Activated T-helper 1 cell treated with anti-CD3 and anti-CD28 coated beads, Interleukin-2, amount 50 U/mL, for 16 hours (primary cell): ENCODE measurements at places on chromosomes 2 and 18.

DNA sequence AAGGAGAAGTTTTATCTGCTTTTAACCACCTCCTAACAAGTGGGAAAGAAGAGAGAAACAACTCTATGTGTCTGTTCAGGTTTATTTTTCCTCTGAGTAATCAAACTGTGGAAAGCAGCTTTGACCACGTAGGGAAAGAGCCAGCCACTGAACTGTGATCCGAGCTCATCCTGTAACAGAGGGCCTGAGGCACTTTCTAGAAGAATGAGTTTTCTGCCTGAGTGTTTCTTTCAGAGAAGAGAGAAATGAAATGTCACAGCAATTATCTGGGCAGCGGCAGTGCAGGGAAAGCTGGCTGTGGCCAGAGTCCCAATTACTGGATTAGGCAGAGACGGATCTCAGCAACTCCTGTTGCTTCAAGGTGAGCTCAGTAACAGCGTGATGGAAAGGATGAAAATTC lies 151.9 kb downstream of the CD226 start:
- no peak for DNase-seq

GRCh38 chr2:141513853-141514252 lies 617.0 kb downstream of the LRP1B start:
- no peak for DNase-seq

DNA sequence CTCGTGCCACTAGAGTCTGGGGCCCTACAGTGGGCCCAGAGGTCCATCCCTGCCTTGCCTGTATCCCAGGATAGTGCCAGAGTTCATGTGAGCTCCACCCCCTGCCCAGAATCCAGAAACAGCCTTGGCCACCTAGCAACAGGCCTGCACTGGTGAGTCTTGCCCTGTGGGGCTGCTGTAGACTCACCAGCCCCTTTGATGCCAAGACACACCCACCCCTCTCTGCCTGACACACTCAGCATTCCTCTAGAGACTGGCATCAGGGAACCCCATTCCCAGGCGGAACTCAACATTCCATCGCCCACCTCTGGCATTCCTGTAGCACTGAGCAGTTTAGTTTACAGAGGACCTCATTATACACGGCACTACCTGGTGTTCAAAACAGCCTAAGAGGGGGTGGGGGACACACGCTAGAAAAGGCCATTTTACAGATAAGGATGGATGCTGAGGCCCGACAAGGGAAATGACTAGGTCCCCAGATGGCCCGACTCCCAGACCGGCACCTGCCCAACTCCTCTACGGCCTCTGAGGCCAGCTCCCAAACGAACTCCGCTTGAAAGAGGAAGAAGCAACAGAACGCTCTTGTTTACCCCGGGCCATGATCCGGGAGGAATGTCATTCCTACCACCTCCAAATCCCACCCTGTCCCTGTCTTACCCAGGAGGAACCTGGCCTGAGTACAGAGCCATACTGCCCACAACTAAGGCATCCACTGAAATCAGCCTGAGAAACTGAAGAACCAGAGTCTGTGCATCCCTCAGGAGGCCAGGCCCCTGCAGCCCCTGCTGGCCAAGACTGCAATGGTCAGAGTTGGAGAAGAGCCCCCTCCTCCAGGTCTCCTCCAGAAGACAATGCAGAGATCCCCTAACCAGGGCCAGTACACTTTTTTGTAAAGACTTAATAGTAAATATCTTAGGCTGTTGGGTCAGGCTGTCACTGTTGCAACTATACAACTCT lies 180.2 kb downstream of the TNS1 start:
- no peak for DNase-seq

DNA sequence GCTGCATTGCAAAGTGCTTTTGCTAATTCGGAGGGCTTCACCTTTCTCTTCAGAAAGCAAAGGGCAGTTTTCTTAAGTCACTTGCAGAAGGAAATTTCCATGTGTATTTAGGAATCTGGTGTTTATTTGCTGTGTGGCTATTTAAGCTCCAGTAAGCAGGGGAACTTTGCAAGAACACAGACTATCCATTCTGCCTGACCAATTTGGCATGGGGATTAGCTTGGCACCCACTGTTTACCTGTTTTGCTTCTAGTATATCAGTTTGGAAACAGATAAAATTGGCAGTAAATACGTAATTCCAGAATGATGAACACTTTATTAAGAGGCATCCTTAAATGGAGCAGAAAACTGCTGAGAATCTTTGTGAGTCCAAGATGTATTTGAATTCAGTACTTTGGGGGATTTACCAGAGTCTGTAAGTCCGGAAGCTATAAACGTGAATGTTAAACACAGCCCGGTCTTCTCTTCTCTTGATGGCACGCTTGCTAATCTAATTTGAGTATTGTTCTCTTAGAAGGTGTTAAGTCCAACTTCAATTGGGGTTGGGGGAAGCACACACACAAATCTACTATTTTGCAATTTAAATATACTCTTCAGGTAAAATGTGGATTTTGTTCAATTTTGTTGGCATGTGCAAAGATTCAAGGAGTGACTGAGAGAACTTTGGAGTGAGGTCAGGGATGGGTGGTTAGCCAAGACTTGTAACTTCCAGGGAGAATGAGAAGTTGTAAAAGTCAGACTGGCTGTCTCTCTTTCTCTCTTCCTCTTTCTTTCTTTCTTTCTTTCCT lies 650 bp downstream of the ACKR3 start:
- DNase-seq = no peak

GRCh38 chr2:9639000-9639602 lies 8.3 kb upstream of the YWHAQ start:
- no peak for DNase-seq

DNA sequence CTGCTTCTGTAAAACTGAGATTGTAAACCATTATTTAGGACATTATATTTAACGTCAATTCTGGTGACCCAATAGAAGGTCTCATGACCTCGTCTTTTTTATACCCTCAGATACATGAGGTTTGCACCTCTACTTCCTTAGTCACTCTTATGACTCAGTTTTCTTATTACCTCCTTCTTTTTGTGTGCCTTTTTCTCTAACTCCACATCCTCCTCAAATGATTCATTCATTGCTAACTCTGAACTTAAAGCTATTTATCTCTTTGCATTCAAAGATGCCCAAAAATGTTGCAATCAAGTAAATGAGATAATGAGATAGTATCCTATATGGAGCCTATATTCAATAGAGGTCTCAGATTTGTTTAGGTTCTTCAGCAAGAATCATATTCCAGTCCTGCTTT lies 121.0 kb upstream of the KYNU start:
- no peak for DNase-seq

DNA sequence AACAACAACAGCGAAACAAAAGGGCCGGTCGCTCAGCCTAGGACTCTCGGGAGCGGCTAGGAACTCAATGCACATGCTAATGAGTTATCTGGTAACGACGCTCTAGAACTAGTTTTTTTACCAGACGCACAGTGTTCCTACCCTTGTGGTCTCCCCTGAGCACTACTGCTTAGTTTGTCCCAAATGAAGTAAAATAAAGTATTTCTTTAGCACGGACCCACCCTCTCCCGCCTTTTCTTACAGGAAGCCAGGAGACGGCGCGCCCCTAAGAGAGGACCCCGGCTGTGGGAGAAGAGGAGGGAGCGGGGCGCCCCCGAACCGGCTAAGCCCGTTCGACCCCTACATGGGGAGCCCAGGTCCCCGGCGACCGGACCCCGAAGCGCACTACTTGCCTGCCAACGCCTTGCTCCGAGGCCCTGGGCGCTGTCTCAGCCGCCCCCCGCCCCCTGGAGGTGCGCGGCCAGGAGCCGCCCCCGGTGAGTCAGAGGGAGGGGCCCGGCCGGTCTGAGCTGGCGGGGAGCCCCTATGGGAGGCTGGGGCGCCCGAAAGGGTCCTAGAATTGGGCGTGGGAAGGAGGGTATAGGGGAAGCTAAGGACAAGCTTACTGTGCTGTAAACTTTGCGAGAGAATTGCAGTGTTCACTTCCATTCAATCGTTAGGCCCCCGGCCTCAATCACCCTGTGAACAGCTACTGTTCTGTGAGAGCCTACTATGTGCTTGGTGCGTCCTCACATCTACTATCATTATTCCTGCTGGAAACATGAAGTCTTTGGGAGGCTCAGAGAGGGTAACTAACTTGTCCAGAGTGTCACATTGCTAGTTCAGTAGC lies 3.6 kb upstream of the CAPG start:
- no peak for DNase-seq

DNA sequence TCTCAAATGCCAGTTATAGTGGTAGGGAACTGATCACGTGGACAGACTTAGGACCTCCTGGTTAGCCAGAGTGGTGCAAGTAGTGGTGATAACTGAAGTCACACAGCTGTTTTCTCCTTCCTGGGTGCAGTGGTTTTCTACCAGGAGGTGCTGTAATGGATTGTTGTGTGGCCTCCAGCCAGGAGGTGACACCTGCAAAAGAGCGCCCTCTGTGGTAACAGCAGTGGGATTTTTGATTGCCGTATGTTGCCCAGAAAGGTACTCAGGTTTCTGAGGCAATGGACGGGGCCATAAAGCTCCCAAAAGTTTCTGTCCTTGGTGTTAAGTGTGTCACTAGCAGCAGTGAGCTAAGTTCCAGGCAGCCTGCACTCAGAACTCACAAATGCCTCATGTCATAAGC lies 1358.1 kb upstream of the DDX18 start:
- DNase-seq = no peak

DNA sequence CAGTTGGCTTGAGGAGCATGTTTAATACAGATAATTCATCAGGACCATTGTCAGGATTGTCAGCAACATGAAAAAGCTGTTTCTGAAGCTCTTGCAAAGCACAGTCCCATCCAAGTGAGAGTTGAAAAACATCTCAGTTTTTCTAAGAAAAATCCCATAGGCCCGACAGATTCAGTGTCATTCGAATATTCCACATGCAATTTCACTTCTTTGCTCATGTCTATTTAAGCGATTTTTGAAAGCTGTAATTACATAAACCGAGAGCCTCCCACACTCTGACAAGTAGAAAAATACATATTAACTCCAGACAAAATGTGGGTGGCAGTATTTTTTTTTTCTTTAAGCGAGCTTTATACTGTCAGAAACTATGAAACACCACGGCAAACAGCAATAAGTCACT lies 134.7 kb upstream of the GALNT5 start:
- DNase-seq = no peak

DNA sequence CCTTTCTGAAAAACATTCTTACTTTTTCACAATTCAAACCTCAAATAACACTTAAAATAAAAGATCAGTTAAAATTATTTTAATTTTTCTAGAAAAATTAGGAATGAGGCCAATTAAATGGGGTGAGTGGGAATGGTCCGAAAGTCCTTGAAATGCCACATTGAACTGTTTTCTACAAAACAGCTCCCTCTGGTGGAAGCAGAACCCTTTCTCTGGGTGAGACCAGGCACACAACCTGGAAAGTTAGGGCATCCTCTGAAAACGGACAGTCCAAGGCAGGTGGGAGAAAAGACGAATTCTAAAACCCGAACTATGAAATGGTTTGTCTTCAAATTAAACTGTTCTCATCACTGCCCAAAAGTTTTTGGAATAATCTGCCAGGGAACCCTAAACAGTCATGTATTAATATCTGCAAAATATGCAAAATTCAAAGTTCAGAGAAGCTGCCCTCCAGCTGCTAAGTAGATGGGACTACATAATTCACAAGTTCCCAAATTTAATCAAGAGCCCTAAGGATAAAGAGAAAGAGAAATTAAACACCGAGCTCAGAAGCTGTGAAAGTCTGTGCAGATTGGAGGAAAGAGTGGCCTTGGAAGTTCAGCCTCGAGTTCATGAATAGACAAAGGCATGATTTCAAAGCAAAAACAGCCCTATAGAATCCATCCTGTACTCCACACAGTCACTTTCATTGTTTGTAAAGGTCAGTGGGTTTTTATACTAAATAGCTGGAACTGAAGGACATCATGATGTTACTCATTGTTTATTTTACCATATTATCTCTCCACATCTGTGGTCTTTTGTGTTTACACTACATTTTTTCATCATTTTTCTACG lies 108.3 kb downstream of the PIEZO2 start:
- DNase-seq = no peak

- no peak for DNase-seq
Measured at GRCh38 chr2:28619213-28620196, 123.6 kb downstream of the PLB1 start.

DNA sequence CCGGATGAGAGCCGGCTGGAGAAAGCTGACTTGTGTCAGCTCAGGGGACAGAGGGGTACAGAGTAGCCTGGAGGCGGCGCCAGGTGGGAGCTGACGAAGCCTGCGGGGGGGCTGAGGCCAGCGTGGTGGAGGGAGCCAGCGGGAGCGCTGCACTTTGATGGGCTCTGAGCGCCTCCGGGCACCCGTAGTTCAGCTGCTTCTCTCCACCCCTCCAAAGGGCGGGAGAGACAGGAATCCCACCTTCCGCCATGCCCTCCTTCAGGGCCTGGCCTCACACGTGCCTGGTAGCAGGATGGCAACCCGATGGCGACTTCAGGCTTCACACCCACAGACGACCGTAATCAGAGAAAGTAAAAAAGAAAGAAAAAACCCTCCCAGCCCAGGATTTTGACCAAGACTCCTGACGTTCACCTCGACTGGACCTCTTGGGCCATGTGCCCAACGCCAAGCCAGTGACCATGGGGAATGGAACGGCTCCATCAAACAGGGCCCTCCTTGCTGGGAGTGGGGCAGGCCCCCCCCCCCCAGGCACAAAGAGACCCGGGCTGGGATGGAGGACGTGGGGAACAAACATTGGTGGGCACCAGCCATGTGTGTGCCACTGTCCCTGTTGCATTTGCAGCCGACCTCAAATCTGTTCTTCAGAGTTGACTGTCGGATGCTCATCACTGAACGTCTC lies 60.7 kb upstream of the ASAP2 start:
- no peak for DNase-seq

DNA sequence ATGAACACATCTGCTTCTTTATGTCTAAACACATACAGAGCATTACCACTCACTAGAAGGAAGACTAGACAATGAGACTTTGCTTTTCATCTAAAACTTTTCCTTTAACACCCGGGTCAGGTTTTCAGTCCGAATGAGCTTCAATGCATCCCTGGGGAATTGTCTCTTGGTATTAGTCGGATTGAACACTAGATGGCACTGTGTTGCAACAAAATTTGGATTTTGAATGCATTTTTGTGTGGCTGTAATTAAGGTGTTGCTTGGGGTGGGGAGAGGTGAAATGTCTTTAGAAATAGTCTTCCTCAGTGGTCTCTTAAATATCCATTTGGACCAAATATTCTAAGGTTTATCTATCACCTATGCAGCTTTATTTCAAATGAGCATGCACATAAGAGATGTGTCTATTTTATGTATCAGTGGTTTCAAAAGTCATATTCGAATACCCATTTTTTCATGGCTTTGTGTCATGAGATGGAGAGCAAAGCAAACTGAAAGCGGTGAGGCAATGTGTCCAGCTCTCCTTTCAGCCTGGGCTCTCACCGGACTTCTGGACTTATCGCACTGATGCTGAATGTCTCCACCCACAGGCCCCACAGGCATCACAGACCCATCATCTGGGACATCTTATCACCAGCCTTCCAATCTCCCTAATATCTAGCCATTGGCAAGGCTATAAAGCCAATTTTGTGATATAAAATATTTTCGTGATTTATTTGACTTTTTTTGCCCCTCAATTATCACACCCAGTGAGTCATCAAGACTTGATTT lies 510.3 kb downstream of the RNF144A start:
- DNase-seq = no peak

- DNase-seq = no peak
Measured at GRCh38 chr2:234940527-234940926, 11.3 kb upstream of the SH3BP4 start.

GRCh38 chr2:212117926-212118325 lies 420.7 kb downstream of the ERBB4 start:
- DNase-seq = no peak
